ENCODE measurements at places on chromosomes 7 and 10. TPM values are rescaled to one million over a fixed set of nuclear protein-coding genes. Genes with fewer than 3 reads are reported as not detected.

Gene NKX2-3
- not detected for total RNA-seq

Gene TIAL1
- 34.0 TPM for total RNA-seq

Gene SLC18A3
- not detected for total RNA-seq

Gene CARD11
- 0.62 TPM for total RNA-seq

Gene GBX1
- not detected for total RNA-seq

Gene WNT8B
- not detected for total RNA-seq

Gene PHYHIPL
- total RNA-seq, result not detected

Gene ZNF398
- total RNA-seq, result 7.4 TPM

Gene PRRT4
- total RNA-seq, result under 0.01 TPM

Gene IFIT5
- total RNA-seq, result 30.1 TPM

Gene PPP1R17
- not detected for total RNA-seq

Gene WASL
- 13.0 TPM for total RNA-seq

Gene EMX2
- total RNA-seq, result 2.2 TPM

Gene ITIH5
- under 0.01 TPM for total RNA-seq

Gene ZNF804B
- total RNA-seq, result not detected

Gene PNLIPRP3
- total RNA-seq, result 0.12 TPM

Gene CDNF
- total RNA-seq, result 1.3 TPM

Gene DYDC2
- not detected for total RNA-seq

Gene BEND7
- 5.4 TPM for total RNA-seq

Gene ESYT2
- total RNA-seq, result 86.9 TPM

Gene CLRN3
- not detected for total RNA-seq

Gene NUTM2B
- 0.37 TPM for total RNA-seq

Gene LOXL4
- 129 TPM for total RNA-seq

Gene UNCX
- total RNA-seq, result not detected

Gene GPR146
- 2.7 TPM for total RNA-seq

Gene CREB5
- total RNA-seq, result 2.5 TPM

Gene DNAJC12
- 2.8 TPM for total RNA-seq

Gene VWDE
- 0.33 TPM for total RNA-seq

Gene TMEM236
- total RNA-seq, result 0.11 TPM

Gene LEP
- 0.12 TPM for total RNA-seq

Gene IGFBP3
- 33.4 TPM for total RNA-seq

Gene HTR5A
- not detected for total RNA-seq
